ENCODE measurements at places on chromosomes 6 and 20.

DNA sequence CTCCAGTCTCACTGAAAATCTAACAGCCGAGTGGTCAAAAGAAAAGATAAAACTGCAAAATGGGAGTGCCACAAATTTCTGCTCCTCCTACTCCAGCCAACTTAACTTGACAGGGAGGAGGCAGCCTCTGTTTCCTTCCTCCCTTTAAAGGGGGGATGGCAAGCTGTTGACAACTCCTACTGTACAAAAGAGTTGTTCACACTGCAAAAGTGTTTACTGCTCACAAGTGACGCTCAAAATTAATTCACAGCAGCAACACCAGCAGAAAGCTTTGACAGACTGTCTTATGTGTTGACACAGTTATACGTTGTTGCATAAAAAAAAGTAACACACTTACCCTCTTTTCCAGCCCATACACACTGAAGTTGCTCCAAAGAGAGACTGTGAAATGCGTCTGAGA, 169.8 kb downstream of the BACH2 start:
- H3K4me3 ChIP-seq, result no peak overlapping the region
- H3K27me3 ChIP-seq, result no peaks in the 10 kb centered on the region
- no peaks in the 10 kb centered on the region for H3K4me1 ChIP-seq
- no peak overlapping the region for H3K27ac ChIP-seq

DNA sequence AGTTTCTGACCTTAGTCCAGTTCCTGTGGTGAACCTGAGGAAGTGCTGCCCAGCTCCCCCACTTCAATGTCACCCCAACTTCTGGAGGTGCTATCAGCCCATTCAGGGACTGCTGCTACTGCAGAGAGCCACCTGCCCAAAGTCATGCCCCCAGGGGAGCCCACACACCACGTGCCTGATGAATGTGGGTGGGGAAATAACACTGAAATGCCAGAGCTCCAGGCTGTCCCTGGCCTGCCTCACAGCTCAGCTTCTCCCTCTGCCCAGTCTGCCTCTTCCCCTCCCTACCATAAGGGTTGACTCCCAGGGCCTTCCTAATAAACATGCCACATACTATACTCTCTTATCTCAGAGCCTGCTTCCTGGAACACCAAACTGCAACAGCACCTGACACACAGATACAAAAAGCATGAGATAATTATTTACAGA, 276.4 kb upstream of the MOCS1 start:
- H3K36me3 ChIP-seq, result no peaks in the 10 kb centered on the region
- H3K4me1 ChIP-seq, result no peaks in the 10 kb centered on the region
- no peak for DNase-seq
- H3K27me3 ChIP-seq, result no peaks in the 10 kb centered on the region
- H3K4me3 ChIP-seq, result no peak overlapping the region

DNA sequence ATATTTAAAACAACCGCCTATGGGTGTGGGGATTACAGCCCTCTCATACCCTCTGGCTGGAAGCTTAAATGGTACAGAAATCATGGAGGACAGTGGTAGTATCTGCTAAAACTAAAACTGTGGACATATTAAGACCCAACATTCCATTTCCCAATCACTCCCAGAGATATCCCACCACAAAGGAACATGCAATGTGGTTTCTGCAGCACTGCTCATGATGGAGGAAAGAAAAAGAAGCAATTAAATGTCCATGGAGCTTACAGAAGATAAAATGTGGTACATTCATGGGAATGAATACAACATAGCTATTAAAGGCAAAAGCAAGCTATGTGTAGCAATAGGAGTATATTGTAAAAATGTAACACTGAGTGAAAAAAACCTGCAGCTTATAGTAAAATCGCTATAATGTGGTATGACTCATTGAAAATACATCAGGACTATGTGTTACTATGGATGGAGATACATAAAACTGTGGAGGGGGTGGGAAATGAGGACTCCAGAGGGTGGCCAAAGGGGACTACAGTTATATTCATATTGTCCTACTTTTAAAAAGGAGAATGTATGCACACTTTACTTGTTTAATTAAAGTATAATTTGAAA, 22.9 kb upstream of the NNAT start:
- no peak overlapping the region for H3K4me3 ChIP-seq
- no peaks in the 10 kb centered on the region for H3K27me3 ChIP-seq
- DNase-seq, result no peak

GRCh38 chr6:26743941-26744699, 84.6 kb upstream of the ZNF322 start:
- H3K36me3 ChIP-seq, result no peaks in the 10 kb centered on the region
- H3K4me1 ChIP-seq, result peaks cover 13% of the 10 kb centered on the region
- no peak overlapping the region for H3K27ac ChIP-seq
- DNase-seq, result no peak
- H3K4me3 ChIP-seq, result no peak overlapping the region

DNA sequence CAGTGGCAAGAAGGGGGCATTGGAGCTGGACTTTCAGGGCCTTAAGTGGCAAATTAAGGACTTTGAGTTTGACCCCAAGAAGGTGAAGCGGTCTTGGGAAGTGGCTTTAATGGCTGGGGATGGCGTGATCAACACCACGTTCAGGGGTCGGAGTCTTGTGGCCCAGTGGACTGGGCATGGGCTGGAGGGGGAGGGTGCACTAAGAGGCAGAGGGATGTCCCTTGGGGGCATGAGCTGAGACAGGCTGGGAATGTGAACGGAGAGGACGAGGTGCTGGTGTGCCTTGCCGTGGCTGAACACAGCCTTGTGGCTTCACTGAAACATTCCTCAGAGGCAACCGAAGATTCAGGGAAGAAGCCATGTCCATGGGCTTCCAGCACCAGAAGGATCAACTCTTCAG, 227.0 kb downstream of the SYNDIG1 start:
- no peaks in the 10 kb centered on the region for H3K4me1 ChIP-seq
- H3K27ac ChIP-seq, result no peak overlapping the region
- no peaks in the 10 kb centered on the region for H3K36me3 ChIP-seq
- no peak for DNase-seq

DNA sequence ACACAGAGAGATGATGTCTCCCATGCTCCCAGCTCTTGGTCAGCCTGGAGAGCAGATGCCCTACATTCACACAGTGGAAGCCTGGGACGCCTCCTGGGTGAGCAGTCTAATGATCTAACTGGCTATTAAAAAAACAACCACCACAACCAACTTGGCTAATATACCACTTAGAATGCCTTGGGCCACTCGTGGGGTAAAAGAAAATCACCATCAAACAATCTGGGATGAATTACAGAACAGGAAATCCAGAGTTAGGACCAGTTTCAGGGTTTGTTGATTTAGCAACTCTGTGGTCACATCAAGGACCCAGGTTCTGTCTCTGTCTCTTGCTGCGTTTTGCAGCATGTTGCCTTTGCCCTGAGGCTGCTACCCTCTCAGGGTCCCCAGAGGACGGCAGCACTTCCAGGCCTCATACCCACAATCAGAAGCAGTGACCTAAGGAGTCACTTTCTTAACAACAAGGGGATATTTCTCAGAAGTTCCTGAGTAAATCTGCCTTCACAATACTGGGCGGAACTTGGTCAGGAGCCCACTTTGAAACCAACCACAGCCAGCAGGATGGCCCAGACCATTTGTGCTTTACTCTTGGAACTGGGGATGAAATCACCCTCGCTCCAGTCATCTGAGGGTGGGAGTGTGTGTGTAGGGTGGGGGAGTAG, 118.7 kb downstream of the CLIC5 start:
- DNase-seq, result no peak
- H3K27me3 ChIP-seq, result no peaks in the 10 kb centered on the region
- no peaks in the 10 kb centered on the region for H3K36me3 ChIP-seq
- H3K27ac ChIP-seq, result no peak overlapping the region
- no peaks in the 10 kb centered on the region for H3K4me1 ChIP-seq
- no peak overlapping the region for H3K4me3 ChIP-seq

GRCh38 chr6:152976749-152977148, 6.1 kb downstream of the FBXO5 start:
- H3K27ac ChIP-seq, result no peak overlapping the region
- no peak overlapping the region for H3K4me3 ChIP-seq
- peaks cover 71% of the 10 kb centered on the region for H3K36me3 ChIP-seq
- H3K4me1 ChIP-seq, result peaks cover 13% of the 10 kb centered on the region

DNA sequence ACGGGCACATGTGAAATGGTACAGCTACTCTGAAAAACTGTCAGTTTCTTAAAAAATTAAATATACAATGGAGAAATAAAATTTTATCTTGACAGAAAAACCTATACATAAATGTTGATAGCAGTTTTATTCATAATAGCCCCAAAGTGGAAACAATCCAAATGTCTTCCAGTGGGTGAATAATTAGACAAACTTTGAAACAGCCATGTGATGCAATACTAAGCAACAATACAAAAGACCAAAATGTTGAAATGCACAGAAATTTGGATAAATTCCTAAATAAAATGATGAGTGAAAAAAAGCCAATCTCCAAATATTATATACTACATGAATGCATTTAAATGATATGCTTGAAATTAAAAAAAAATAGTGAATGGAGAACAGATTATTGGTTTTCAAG, 523.1 kb downstream of the HTR1B start:
- no peaks in the 10 kb centered on the region for H3K4me1 ChIP-seq
- H3K27ac ChIP-seq, result no peak overlapping the region
- H3K4me3 ChIP-seq, result no peak overlapping the region
- no peaks in the 10 kb centered on the region for H3K27me3 ChIP-seq
- no peak for DNase-seq

- DNase-seq, result no peak
- H3K4me1 ChIP-seq, result no peaks in the 10 kb centered on the region
- H3K27me3 ChIP-seq, result no peaks in the 10 kb centered on the region
- H3K4me3 ChIP-seq, result no peak overlapping the region
- no peaks in the 10 kb centered on the region for H3K36me3 ChIP-seq
- no peak overlapping the region for H3K27ac ChIP-seq
Observed at GRCh38 chr6:145844933-145845540, 30.4 kb upstream of the FBXO30 start.

- H3K4me1 ChIP-seq, result no peaks in the 10 kb centered on the region
- H3K27me3 ChIP-seq, result no peaks in the 10 kb centered on the region
- H3K27ac ChIP-seq, result no peak overlapping the region
- H3K36me3 ChIP-seq, result no peaks in the 10 kb centered on the region
- no peak overlapping the region for H3K4me3 ChIP-seq
Observed at GRCh38 chr6:170139531-170139930, 151.3 kb downstream of the DLL1 start.

DNA sequence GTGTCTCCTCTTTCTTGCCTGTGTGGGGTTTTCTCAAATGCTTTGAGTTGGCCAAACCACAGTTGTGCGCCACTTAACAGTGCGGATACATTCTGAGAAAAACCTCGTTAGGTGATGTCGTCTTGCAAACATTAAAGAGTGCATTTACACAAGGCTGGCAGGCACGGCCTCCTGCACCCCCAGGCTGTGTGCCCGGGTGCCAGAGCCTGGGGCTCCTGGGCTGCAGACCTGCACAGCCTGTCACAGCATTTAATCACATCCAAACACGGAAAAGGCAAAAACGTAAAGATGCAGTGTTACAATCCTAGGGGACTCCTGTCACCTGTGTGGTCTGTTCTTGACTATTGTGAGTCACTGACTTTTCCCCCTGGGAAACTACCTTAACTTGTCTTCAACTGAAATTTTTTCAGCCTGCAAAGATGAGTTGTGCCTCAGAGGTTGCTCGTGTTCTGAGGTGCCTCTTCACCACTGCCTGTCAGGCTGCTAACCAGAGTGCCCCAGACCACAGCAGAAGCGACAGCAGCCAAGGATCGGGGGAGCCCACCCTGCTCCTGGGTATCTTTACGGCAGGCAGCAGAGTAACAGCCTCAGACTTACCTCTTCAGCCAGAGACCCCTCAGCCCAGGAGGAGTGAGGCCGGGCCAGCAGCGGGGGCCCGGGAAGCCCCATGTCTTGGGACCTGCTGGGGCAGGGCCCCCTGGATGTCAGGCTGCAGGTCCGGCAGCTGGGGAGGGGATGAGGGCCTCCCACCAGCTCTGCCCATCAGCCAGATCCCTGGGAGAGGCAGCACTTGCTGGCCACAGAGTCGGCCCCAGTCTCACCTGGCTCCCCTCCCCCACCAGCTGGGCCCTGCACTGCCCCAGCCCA, 683 bp upstream of the C20orf204 start:
- no peaks in the 10 kb centered on the region for H3K27me3 ChIP-seq
- peaks cover 21% of the 10 kb centered on the region for H3K4me1 ChIP-seq
- DNase-seq, result no peak
- H3K27ac ChIP-seq, result no peak overlapping the region
- H3K36me3 ChIP-seq, result peaks cover 3% of the 10 kb centered on the region
- H3K4me3 ChIP-seq, result no peak overlapping the region

GRCh38 chr20:61663521-61664425, 401.9 kb downstream of the TAF4 start:
- no peak overlapping the region for H3K27ac ChIP-seq
- H3K36me3 ChIP-seq, result no peaks in the 10 kb centered on the region
- peaks cover 17% of the 10 kb centered on the region for H3K27me3 ChIP-seq

DNA sequence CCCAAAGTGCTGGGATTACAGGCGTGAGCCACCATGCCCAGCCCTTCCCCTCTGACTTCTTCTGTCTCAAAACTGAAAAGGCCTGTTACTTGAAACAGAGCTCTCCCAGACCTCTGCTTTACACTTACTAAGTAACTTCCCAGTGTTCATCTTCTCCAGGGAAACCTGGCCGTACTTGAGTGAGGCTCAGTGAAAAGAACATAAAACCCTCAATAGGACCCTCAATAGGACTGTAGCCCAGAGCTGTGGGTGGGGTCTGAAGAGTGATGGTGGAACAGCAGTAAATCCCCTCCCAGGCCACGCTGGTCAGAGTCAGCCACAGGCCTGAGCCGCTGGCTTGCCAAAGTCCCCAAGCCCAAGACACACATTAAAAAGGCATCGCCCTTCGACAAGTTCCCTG, 145.4 kb downstream of the NFATC2 start:
- no peaks in the 10 kb centered on the region for H3K27me3 ChIP-seq
- no peaks in the 10 kb centered on the region for H3K4me1 ChIP-seq
- no peak overlapping the region for H3K4me3 ChIP-seq

DNA sequence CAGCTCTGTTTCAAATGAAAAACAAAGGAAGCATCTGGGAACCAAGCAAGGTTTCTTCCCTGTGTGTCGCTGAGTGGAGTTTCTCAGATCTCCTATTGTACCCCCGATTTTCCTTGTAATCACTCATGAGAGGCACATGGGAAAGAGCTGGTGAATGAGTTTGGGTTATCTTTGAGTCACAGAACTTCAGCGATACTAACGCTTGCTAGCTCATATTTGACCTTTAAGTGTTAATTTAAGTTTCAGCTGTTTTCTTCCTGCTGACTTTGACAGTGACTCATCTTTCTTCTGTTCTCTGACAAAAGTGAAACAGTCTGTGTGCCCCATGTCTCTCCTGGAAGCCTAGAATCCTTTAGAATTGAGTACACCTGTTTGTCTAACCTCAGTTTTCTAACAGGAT, 261.1 kb upstream of the RGS17 start:
- no peak for DNase-seq
- no peaks in the 10 kb centered on the region for H3K36me3 ChIP-seq
- peaks cover 4% of the 10 kb centered on the region for H3K27me3 ChIP-seq
- no peak overlapping the region for H3K27ac ChIP-seq

DNA sequence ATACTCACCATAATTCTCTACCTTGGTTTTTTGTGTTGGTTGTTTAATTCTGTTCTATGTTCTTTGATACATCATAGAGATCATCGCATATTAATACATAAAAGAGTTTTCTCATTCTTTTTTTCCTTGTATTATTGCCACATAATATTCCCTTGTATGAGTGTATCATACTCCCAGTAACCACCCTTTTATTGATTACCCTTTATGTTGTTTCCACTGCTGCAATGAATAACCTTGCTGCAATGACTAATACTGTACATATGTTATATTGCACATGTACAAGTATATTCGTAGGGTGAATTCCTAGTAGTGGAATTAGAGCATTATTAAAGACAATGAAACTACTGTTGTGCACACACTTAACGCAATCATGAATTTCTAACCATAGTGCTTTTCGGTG, 9.1 kb upstream of the SF3B5 start:
- no peaks in the 10 kb centered on the region for H3K4me1 ChIP-seq
- H3K27ac ChIP-seq, result no peak overlapping the region
- H3K36me3 ChIP-seq, result no peaks in the 10 kb centered on the region
- DNase-seq, result no peak
- no peaks in the 10 kb centered on the region for H3K27me3 ChIP-seq
